Right atrium auricular region (tissue), 2 donors: ENCODE measurements at places on chromosomes 3 and 15. TPM values are rescaled to one million over a fixed set of nuclear protein-coding genes. Genes with fewer than 3 reads are reported as not detected.
A peak's percentile ranks its signal among the peaks of the same experiment; 100 is the strongest.

- H3K27ac ChIP-seq: no peak overlapping the region
- no peaks in the 10 kb centered on the region for H3K27me3 ChIP-seq
- DNase-seq: no peak
- H3K4me1 ChIP-seq: no peaks in the 10 kb centered on the region
Observed at GRCh38 chr3:182393830-182394367, 399.4 kb upstream of the ATP11B start.

DNA sequence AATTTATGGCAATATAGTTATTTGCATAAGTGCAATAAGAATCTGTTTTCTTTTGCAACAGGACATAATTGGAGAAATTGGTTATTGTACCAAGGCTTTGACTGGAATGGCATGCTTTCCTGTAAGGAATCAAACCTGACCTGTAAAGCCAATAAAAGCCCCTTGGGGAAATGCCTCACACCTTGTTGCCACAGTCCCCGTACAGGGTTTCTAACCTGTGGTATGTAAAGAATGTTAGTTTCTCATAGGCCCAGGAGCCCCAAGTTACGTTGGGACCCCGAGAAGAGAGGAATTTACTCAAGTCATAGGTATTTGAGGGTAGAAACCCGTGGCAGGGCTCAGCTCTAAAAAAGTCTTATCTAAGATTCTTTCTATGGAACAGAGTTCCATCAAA, 441.4 kb downstream of the IGSF11 start:
- H3K4me3 ChIP-seq: no peak overlapping the region
- H3K36me3 ChIP-seq: no peaks in the 10 kb centered on the region
- no peaks in the 10 kb centered on the region for H3K27me3 ChIP-seq
- no peak for DNase-seq

DNA sequence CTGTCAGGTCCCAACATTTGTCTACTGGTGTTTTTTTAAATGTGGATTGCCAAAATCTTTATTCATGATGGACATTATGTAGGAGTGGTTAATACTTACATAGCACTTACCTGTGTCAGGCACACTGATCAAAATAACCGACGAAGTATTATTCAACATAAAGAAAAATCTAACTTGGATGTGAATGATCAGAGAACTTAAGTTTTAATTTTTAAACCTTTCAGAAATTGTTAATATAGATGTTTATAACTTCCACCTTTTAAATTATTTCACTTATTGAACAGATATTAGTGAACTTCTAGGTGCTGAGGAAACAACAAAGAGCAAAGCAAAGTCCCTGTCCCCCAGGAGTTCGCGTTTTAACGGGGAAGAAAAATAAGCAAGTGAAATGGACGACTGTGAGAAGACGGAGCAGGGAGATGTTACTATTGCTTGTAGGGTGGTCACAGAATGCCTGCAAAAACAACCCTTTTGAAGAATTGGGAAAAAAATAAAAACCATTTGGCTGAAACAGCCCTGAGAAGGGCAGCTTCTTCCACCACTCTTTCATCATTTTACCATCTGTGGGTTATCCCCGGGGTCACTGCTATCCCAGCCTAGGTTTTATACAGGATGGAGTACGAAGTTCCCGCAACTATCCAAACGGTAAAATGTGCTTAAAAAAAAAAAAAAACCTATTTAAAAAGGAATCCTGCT, 915 bp upstream of the APH1B start:
- peak overlapping the region; percentile 88 for H3K4me3 ChIP-seq
- no peak for DNase-seq
- H3K27me3 ChIP-seq: no peaks in the 10 kb centered on the region
- H3K36me3 ChIP-seq: no peaks in the 10 kb centered on the region

GRCh38 chr3:113151461-113152031, 59.8 kb upstream of the BOC start:
- H3K36me3 ChIP-seq: no peaks in the 10 kb centered on the region
- no peak for DNase-seq
- H3K4me3 ChIP-seq: no peak overlapping the region

Gene TMEM45A
- 14.3 TPM for total RNA-seq

Gene NEO1
- 15.9 TPM for total RNA-seq

GRCh38 chr3:134838599-134838998, 43.5 kb downstream of the EPHB1 start:
- no peaks in the 10 kb centered on the region for H3K4me1 ChIP-seq
- no peak overlapping the region for H3K27ac ChIP-seq
- H3K36me3 ChIP-seq: no peaks in the 10 kb centered on the region
- DNase-seq: no peak

DNA sequence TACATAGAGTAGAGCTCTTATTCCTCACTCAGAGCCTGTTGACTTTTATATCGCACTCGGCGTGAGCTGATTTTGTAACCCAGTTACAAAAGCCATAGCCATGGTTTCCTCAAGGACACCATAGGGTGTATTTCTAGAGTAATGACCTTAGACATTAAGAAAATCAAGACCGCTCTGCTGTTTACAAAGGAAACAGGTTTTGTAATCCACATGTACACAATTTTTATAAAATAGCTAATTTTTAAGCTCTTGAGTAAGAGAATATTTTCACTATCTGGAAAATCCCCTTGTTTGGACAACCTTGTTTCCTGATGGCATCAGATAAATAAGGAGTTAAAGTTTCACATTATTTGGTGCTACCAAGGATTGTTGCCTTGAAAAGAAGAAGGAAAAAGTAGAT, 104.7 kb downstream of the PGPEP1L start:
- DNase-seq: no peak
- H3K4me1 ChIP-seq: peaks cover 52% of the 10 kb centered on the region
- no peak overlapping the region for H3K4me3 ChIP-seq
- no peaks in the 10 kb centered on the region for H3K36me3 ChIP-seq
- H3K27ac ChIP-seq: no peak overlapping the region

DNA sequence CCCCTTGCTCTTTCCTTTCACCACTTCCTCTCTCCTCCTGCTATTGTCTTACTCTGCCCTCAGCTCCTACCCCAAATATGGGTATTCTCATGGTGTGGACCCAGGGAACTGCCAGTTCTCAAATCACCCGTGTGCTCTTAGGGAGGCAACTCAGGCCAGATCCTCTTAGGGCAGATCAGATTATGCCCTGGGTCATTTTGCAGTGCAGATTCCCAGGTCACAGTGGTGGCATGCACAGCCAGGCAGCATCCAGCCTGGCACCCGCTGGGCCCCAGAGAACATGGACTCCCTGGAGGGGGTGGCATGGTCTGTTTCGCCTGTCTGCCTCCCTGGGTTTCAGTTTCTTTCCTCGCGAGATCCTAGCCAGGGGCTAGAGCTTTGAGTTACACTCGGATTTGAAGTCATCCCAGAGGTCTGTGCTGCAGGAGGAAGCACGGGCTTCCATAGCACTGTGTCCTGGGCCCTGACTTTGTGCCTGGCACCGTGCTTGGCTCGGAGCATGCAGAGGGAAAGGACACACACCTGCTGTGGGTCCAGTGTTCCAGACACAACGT, 96.1 kb downstream of the TOP2B start:
- H3K4me3 ChIP-seq: no peak overlapping the region

- no peak overlapping the region for H3K4me3 ChIP-seq
- no peaks in the 10 kb centered on the region for H3K36me3 ChIP-seq
- no peak overlapping the region for H3K27ac ChIP-seq
- no peak for DNase-seq
Observed at GRCh38 chr3:147799601-147800000, 390.4 kb downstream of the ZIC1 start.

- no peaks in the 10 kb centered on the region for H3K36me3 ChIP-seq
- no peaks in the 10 kb centered on the region for H3K27me3 ChIP-seq
- DNase-seq: no peak
- no peak overlapping the region for H3K4me3 ChIP-seq
- no peak overlapping the region for H3K27ac ChIP-seq
Observed at GRCh38 chr3:69888040-69888942, 111.2 kb upstream of the SAMMSON start.

Gene CDV3
- 122 TPM for total RNA-seq

DNA sequence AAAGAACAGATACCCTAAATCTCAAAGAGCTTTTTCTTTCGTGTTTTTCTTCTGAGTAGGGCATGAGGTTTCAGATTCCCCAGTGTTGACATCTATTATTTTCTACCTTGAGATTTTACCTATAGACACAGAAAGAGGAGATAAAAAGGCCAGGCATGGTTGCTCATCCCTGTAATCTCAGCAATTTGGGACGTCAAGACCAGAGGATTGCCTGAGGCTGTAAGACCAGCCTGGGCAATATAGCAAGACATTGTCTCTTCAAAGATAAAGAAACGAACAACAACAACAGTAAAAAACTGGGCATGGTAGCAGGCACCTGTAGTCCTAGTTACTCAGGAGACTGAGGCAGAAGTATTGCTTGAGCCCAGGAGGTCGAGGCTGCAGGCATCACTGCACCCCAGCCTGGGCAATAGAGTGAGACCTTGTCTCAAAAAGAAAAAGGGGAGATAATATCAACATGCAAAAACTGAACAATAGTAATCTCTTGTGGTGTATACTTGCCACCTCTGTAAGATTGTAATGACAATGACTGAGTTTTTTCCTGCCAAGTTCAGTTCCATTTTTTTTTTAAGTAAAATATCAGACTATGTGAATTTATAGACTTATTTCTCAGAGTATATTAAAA, 71.3 kb downstream of the MBNL1 start:
- no peaks in the 10 kb centered on the region for H3K27me3 ChIP-seq
- no peak overlapping the region for H3K27ac ChIP-seq
- no peak overlapping the region for H3K4me3 ChIP-seq
- no peaks in the 10 kb centered on the region for H3K4me1 ChIP-seq

DNA sequence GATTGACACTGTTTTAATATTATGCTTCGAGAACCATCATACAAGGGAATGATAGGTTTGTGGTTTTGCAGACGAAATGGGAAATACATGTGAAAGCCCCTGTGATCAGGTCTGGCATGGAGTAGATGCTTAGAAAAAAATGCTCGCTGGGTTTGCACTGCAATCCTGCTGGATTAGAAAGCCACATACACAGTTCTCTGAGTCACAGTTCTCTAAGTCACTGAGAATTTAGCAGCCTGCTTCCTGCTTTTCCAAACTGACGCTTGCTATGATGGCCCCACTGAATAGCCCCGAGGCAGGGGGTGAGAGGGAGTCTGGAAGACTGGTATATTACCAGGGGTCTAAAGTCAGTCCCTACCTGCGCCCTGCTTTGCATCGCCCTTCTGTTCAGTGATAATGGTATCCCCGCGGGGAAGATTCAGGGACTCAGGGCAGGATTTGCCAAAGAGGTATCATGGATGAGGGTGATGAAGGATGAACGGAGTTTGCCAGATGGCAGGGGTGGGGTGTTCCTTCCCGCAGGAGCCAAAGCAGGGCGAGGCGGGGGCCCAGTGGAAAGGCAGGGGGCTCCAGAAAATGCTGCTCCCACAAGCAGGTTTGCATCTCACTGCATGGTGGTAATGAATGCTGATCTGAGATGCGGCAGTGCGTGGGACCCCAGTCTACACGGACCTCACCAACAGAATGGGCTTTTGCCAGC, 82.3 kb downstream of the IQSEC1 start:
- H3K4me1 ChIP-seq: no peaks in the 10 kb centered on the region
- no peaks in the 10 kb centered on the region for H3K27me3 ChIP-seq
- H3K36me3 ChIP-seq: no peaks in the 10 kb centered on the region

- no peaks in the 10 kb centered on the region for H3K27me3 ChIP-seq
- no peaks in the 10 kb centered on the region for H3K36me3 ChIP-seq
- DNase-seq: no peak
- no peaks in the 10 kb centered on the region for H3K4me1 ChIP-seq
- no peak overlapping the region for H3K4me3 ChIP-seq
Observed at GRCh38 chr15:31277335-31278060, 49.1 kb upstream of the KLF13 start.

GRCh38 chr3:116191409-116191808, 253.9 kb downstream of the LSAMP start:
- H3K27me3 ChIP-seq: no peaks in the 10 kb centered on the region
- H3K4me1 ChIP-seq: no peaks in the 10 kb centered on the region
- H3K36me3 ChIP-seq: no peaks in the 10 kb centered on the region
- H3K4me3 ChIP-seq: no peak overlapping the region
- no peak overlapping the region for H3K27ac ChIP-seq

Gene TTLL13
- total RNA-seq: not detected

DNA sequence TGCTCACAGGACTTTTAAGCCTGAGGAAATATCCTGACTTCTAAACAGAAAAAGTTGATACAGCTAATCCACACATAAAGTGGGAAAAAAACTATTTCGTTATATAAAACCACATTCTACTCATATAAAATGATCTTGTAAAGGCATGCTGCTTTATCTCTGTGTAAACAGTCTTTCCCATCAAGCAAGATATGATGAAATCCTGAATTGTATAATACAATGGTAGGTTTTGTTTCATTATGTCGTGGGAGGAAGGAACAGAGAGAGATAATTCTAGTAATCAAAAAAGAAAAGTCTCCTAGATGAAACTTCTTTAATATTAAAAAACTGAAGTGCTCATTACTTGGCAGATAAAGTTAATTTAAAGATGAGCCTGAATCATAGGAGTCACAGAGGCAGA, 92.6 kb upstream of the SNTN start:
- no peak for DNase-seq
- no peak overlapping the region for H3K27ac ChIP-seq
- H3K4me3 ChIP-seq: no peak overlapping the region
- no peaks in the 10 kb centered on the region for H3K4me1 ChIP-seq
- no peaks in the 10 kb centered on the region for H3K27me3 ChIP-seq
- no peaks in the 10 kb centered on the region for H3K36me3 ChIP-seq

DNA sequence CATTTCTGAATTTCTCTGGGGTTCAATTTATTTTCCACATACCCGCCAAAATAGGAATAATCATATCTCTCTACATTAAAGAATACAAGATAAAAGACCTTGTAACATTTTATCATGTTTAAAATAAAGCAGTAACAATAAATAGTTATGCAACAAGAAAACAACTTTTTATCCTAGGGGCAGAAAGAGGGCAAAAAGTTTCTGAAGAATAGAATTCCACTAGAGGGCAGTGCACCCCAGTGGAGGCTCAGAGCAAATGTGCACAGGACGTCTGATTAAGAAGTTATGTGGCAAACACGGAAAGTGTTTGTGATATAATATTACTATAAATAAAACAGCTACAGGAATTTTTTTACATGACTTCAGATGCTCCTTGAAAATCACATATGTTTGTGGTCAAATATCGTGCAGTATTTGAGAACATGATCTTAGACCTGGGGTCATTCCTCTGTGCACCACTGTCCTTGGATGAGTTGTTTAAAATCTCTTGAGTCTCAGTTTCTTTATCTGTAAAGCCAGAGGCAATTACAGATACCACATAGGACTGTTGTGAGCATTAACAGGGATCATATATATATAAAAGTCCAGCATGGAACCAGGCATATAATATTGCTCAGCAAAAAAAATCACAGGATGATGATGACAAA, 13.2 kb upstream of the PIK3R4 start:
- H3K27ac ChIP-seq: no peak overlapping the region
- no peak overlapping the region for H3K4me3 ChIP-seq
- no peaks in the 10 kb centered on the region for H3K36me3 ChIP-seq
- peaks cover 3% of the 10 kb centered on the region for H3K4me1 ChIP-seq
- peak; percentile 67 for DNase-seq

DNA sequence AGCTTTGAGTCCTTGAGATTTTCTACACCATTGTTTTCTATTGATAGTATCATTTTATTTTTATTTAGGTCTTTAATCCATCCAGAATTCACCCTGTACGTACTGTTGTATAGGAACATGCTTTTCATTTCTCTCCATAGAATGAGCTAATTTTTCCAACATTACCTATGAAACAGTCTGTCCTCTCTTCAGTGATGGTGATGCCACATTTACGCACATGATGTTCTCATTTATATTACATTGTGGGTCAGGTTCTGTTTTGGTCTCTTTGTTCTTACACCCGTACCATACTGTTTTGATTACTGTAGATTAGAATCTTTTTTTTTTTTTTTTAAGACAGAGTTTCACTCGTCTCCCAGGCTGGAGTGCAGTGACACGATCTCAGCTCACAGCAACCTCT, 17.7 kb upstream of the VWA5B2 start:
- no peaks in the 10 kb centered on the region for H3K27me3 ChIP-seq
- H3K4me1 ChIP-seq: no peaks in the 10 kb centered on the region
- DNase-seq: no peak
